ENCODE measurements at places on chromosomes 11 and 22.

GRCh38 chr22:48953830-48954229 lies 873.8 kb downstream of the BRD1 start:
- no peak for DNase-seq

DNA sequence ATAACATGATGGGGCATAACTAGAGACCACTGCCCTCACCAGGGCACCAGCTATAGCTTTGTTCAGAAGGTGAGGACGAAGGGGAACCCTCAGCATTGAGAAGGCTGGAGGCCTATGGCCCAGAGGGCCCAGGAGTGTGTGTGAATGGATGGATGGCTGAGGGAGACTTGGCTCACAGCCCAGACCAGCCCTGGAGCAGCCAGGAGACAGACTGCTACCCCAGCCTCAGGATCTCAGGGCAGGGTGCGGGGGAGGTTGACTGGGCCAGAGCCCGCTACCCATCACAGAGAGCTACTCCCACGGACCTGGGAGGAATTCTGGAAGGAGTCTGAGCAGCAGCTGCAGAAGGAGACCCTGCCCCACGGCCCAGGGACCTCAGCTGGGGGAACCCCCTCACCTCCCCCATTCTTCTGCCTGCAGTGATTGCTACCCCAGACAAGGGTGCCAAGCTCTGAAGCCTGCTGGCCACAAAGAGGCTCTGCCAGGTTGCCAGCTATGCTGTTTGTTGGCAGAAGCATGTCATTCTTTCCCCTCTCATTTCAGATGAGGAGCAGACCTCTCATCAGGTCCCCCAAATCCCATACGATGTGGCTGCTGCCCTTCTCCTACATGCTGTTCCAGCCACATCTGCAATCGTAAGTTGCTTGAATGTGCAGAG lies 5.4 kb upstream of the CSDC2 start:
- no peak for DNase-seq

- DNase-seq = no peak
These were observed 81.0 kb upstream of the CTSC start for GRCh38 chr11:88418508-88418907.

GRCh38 chr11:14331476-14332136 lies 27.4 kb downstream of the RRAS2 start:
- no peak for DNase-seq

- DNase-seq = no peak
These were observed 75.5 kb upstream of the CD44 start for GRCh38 chr11:35063488-35063931.

GRCh38 chr22:35840302-35840739 lies 122.6 kb downstream of the APOL5 start:
- DNase-seq = no peak

DNA sequence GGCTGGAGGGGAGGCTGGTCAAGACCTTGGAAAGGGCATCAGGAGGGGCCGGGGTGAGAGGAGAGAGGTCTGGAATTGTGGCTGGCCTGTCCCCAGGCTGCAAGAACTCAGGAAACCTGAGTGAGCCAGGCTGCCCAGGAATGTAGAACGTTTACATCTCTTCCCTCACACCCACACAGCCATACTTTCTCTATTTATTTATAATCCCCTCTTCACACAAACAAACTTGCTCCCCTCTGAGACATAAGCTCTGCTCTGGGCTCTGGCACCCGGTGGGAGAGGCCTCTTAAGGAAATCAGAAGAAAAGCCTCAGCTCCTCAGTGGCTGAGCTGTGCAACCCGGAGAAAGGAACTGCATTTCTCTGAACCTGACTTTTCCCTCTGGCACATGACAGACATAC lies 5.5 kb downstream of the CHRDL2 start:
- DNase-seq = no peak

DNA sequence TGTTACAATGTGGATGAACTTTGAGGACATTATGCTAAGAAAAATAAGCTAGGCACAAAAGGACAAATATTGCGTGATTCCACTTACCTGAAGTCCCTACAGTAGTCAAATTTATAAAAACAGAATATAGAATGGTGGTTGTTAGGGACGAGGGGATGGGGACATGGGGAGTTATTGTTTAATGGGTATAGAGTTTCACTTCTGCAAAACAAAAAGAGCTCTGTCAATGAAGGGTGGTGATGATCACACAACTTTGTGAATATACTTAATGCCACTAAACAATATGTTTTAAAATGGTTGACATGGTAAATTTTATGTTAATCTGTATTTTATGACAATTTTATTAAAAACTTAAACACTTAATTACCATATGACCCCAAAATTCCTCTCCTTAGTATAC lies 26.1 kb downstream of the INTS4 start:
- no peak for DNase-seq

DNA sequence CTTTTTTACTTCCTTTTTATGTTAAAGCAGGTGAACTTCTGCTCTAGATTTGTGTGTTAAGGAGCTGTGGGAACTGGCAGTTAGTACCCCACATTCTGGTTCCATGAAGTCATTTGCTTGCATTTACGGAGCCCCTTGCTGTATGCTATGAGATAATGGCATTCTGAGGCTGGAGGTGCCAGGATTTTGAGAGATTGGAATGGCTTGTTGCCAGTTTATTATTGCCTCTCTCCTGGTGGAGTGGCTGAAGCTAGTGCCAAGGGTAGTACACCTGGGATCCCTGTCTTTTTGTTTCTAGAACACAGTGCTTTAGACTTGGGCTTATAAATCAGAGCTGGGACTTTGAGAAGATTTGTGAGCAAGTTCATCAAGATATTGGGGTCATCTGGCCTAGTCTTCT lies 73.8 kb downstream of the STIM1 start:
- DNase-seq = no peak

DNA sequence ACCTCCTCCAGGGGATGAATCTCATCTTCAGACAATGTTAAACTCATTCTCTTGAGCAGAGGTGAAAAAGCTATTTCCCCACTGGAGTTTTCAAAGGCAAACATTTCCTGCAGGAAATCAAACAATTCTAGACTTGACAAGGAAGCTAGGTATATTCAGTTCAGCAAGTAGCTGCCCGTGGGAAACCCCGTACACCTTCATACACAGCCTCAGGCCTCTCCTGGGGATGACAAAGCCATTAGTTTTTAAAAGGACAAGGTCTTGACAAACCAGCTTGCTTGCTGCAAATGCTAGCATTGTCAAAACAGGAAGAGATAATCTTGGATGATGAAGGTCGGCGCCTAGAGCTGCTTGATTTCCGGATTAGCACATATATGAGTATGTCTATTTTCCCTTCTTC lies 1630.8 kb upstream of the TENM4 start:
- DNase-seq = no peak

- DNase-seq = no peak
These were observed 86.9 kb downstream of the STIM1 start for GRCh38 chr11:3942160-3942955.

- no peak for DNase-seq
These were observed 161.8 kb downstream of the SPON1 start for GRCh38 chr11:14124350-14124749.

Measured in effector memory CD8-positive, alpha-beta T cell (primary cell).